ENCODE measurements at places on chromosomes 7 and 10.

DNA sequence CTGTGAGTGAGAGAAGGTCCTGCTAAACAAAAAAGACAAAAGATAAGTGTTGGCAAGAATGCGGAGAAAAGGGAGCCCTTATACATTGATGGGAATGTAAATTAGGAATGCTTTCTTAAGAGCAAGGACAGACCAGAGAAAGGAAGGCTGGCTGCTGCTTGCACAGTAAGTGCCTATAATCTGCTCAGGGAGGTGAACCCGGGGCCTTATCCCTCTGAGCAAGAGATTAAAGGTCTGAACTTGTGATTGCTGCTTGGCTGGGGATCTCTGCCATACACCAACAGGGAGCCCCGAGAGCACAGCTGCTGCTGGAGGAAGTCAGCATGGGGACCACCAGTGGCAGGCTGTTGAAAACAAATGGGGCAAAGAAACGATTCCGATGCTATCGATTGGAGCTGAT is 32.0 kb upstream of the CRTAC1 start:
- DNase-seq = no peak

DNA sequence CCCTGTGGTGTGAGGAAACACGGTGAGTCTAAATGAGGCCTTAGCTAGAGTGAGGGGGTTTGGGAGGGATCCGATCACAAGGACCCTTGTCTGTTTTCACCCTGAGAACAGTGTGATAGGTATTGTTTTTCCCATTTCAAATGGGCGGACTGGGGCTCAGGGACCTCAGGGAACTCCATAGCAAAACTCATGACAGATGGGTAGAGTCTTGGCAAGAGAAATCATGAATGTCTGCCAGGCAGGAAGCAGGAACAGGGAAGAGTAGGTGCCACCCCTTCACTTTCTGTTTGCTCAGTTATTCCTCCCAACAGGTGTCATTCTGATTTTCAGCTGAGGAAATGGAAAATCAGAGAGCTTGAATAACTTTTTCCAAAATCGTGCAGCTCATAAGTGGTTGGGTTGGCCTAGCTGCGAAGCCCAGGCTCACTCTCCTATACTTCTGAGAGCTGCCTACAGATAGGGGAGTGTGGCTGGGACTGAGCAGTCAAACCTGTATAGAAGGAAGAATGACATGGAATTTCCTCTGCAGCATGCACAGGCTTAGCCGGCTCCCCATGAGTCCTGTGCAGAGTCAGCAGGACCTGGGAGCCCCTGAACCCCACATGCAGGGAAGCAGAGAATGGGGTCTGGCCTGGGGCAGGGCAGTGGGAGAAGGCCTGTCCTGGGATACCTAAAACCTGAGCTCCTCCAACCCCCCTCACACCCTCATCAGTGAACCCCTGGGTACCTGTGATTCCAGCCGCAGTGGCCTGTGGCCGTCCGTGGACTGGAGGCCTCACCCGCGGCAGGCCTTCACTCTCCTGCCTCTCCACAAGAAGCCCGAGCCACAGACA is 17.6 kb upstream of the C10orf105 start:
- no peak for DNase-seq

- no peak for DNase-seq
Measured at GRCh38 chr7:30119890-30120577, 14.8 kb upstream of the MTURN start.

DNA sequence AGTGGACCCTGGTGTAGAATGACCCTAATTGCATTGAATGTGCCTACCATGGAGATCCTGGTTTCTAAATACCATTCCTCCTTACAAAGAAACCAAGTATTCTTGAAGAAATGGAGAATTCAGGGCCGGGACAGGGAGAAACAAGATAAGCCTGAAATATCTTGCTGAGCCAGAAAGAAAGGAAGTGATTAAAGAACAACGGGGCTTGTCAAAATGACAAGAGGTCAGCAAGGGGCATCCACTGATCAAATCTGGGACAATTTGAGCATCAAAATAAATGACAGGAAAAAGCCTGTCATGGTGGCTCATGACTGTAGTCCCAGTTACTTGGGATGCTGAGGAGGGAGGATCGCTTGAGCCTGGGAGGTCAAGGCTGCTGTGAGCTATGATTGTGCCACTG is 8.1 kb downstream of the ABHD11 start:
- no peak for DNase-seq

GRCh38 chr10:88041243-88042159 is 178.1 kb downstream of the PTEN start:
- no peak for DNase-seq

DNA sequence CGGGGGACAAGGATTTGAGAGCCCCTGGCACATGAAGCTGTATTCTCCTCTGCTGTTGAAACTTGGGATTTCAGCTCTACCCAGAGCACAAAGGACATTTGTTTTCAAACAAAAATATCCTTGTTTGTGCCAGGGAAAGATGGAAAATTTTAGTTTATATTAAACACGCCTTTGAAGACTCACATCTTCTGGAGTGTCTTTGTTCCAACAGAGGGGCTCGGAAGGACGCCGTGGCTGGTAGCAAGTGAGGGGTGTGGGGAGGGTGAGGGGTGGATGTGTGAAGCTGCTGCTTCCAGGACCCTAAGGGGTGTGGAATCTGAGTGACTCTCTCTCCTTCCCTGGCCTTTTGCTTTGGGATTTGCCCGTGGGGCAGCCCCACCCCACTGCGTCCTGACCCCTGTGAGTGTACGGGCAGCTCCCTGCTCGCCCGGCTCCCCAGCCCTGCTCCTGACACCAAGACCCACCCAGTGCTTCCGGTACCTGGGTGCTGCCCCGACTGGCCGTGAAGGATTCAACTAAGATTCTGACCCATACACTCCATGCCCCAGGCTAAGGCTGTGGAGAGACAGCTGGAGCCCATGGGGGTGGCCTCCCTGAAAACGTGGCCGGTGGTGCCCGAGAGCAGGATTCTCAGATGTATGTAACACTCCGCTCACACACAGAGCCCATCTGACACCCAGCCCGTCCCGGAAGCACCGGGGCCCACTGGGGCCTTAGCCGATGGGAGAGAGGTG is 59.6 kb downstream of the ZRANB1 start:
- no peak for DNase-seq

GRCh38 chr10:30579574-30579973 is 50.0 kb downstream of the LYZL2 start:
- DNase-seq = no peak

DNA sequence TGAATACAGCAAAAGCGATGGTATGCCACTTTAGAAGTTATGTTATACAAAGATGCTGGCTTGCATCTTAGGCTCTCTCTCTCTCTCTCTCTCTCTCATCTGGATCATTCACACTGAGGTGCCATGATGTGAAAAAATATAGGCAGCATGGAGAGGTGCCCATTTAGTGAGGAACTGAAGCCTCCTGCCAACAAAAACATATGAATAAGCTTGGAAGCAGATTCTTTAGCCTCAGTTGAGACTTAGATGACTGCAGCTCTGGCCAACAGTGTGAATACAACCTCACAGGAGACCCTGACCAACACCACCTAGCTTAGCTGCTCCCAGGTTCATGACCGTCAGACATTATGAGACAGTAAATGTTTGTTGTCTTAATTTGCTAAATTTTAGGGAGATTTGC is 560.1 kb upstream of the LRRTM3 start:
- no peak for DNase-seq

GRCh38 chr7:2279896-2280295 is 34.3 kb downstream of the SNX8 start:
- no peak for DNase-seq

DNA sequence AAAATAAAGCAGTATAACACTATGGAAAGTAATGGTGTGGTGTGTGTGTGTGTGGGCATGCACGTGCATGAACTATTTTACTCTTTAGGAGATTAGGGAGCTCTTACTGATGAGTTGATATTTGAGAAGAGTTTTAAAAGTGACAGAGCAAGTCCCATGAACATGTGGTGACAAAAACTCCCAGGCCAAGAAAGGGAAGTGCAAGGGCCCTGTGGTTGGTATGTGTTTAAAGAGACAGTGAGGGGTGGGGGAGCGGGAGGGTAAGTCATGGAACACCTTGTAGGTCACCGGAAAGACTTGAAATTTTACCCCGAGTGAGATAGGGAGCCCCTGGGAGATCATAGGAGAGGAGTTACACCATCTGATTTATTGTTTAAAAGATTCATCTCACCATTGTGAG is 63.3 kb downstream of the AKR1B1 start:
- DNase-seq = no peak

DNA sequence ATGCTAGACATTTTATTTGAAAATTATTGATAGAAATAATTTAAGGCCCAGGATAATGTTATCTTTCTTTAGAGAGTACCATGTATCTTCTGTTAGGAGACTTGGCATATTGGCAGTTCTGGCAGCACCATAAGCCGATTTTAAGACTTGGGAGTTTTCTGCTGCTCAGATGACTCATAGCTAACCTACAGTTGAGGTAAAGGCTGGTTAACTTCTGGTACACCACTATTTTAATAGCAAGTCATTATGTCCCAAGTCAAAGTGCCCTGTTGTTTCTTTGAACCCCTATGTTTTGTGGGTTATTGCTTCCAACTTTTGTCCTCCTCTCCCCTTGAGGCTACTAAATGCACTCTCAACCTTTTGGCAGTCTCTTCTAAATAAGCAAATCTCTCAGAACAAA is 25.2 kb downstream of the ATRNL1 start:
- DNase-seq = no peak

DNA sequence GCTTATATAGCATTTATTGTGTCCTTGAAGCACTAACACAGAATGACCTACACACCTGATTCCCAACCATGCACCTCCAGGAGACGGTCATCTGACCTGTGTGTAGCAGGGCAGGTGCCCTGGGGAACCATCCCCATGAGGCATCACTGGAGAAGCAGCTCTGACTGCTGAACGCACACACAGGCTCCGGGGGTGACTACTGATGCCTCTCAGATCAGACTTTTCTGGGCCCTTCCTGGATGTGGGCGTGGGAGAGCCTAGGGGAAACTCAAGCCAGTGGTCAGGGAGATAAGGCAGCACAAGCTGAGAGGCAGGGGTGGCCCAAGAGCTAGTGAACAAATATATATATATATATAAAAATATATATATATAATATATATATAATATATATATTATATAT is 37.6 kb downstream of the CPXM2 start:
- peak; percentile 24 for DNase-seq

- DNase-seq = no peak
Measured at GRCh38 chr7:104252409-104253134, 44.8 kb upstream of the ORC5 start.

- DNase-seq = no peak
Measured at GRCh38 chr7:96832092-96832662, 122.5 kb upstream of the SEM1 start.

DNA sequence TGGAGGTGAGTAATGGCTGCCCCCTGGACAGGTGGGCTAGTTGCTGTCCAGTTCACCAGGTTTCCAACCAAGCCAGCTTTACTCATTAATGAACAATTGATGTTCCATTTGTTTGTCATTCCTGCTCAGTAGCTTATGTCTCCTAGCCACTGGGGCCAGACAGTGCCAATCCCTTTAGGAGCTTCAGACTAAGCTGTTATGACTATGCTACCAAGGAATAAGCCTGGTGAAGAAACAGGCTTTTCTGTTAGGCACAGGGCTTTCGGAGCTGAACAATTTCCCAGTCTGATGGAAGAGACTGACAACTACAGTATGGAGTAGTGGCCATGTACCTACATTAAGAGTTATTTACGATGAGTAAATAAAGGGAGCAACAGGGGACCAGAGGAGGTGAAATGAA is 2.1 kb upstream of the FMC1 start:
- DNase-seq = no peak

DNA sequence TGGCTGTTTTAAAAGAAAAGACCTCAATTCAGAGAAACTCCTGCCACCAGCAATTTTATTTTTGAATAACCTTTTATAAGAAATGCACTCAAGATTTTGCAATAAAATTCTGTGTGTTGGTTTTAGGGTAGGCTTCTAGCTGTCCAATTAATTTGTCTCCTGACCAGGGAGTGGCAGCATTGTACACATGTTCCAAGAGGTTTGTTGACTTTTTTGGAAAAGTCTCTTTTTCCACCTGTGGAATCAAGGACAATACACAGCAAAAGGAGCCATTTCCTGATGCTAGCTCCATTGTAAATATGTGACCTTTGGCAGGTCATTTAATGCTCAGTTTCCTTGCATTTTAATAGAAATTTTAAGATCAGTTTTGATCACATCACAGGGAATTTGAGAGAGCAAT is 1.8 kb downstream of the GIMAP5 start:
- DNase-seq = no peak

- no peak for DNase-seq
Measured at GRCh38 chr7:135407884-135408283, 102.0 kb downstream of the CNOT4 start.

DNA sequence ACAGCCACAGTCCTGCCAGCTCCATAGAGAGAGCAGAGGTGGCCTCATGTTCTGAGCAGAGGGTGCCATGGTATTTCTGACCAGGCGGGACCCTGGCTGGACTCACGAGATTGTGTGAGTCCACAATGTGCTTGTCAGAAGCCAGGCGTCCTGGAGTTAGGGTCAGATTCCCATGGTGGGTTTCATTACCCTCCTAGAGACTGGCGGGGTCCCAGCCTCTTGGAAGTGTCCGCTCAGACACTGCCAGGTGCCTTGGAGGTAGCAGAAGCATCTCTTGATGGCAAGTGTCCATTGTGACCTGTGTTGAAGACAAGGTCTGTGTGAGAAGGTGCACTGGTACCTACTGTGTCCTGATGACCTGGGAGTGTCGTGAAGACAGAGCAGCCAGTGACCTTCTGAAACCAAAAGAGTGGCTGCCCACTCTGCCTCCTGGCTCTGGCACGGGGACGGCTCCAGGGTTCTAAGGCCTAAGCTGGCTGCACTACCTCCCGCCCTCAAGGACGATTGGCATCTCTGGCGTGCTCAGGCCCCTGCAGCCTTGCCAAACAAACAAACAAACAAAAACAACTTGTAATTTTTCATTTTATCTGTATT is 56.8 kb downstream of the MGMT start:
- no peak for DNase-seq

- no peak for DNase-seq
Measured at GRCh38 chr7:151142686-151143040, 24.8 kb downstream of the GBX1 start.

DNA sequence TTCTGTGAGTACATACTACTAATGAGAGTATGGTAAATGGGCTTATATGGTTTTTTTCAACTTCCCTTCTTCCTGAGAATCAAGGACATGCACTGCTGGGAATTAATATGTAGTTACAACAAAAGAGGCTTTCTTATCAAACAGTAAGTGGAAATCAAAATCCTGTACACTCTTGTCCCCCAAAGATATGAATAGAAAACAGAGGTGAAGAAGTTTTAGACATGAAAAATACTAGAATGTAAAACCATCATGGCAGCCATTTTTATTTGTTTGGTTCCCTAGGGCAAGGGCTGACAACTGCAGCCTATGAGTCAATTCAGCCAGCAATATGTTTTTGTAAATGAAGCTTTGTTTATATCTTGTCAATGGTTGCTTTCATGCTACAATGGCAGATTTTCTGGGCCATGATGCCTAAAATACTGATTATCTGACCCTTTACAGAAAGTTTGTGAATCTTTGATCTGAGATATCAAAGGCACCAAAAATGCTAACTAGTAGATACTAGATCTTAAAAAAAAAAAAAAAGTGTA is 422.4 kb downstream of the PARD3 start:
- no peak for DNase-seq
